ENCODE measurements at places on chromosomes 12 and 14.
A peak's percentile ranks its signal among the peaks of the same experiment; 100 is the strongest.

DNA sequence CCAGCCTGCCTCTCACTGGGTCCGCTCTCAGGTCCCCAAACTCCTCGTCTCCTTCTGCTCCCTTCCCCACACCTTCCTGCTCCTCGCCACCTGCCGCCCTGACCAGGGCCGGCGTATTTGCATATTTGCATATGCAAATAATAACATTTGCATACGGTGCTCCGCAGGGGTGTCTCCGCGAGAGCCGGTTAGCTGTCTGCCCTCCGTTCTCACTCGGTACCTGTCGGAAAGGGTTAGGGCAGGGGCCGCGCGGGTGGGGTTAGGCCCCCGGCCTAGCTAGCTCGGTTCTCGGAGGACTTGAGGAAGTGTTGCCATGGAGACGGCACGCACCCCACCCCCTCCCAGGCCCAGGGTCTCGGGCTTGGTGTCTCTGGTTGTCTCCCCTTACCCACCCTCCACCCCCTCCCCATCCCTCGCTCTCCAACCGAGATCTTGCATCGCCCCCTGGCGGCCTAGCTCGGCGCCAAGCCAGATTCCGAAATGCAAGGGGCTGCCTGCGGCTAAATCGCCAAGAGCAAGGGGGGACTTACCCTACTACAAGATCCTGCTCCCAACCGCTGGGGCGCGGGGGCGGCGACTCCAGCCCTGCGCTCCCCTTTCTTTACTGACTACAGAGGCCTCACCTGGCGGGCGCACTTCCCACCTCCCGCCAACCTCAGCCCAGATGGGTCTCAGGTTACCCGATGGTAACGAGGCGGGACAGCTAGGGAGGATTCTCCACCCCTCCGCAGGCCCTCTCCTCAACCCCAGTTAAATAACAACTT lies 8.1 kb downstream of the STAC3 start:
- DNase-seq, result no peak

DNA sequence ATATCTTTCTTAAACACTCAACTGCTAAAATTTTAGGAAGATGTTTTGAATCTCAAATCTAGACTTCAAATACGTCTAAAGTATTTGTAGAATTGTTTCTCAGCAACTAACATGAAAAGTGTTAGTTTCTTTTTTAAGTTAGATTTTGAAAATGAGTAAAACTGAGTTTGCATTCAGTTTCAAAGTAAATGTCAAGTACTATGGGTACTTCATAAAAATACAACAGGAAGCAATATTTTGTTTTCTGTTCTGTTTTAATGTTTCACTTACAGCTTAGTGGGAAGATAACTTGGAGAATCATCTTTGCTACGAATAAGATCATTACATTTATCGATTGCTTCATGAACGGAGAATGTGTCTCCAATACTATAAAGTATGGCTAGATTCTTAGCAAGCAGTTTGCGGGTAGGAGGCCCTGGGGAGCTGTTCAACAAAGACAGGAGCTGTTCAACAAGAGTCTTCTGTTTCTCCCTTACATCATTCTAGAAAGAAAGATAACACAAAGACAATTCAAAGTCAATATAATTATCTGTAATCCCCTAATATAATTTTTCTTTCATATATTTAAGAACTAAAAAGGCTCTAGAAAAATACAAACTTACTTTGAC lies 20.2 kb downstream of the HEATR5A start:
- DNase-seq, result no peak

DNA sequence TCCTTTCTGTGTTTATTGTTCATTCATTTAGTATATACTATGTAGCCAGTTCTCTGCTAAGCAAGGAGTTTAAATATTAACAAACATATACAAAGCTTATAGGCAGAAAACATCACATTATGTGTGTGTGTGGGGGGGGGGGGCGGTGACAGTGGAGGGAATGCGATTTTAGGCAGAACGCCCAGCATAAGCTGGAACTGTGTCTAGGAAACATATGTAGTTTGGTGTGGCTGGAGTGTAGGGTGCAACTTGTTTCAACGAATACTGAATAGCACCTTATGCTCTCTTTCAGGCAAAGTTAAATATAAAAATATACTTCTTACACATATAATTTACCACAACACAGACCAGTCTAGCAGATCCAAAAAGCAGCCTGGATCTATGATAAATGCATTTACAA lies 980.6 kb downstream of the SLC6A15 start:
- DNase-seq, result no peak

DNA sequence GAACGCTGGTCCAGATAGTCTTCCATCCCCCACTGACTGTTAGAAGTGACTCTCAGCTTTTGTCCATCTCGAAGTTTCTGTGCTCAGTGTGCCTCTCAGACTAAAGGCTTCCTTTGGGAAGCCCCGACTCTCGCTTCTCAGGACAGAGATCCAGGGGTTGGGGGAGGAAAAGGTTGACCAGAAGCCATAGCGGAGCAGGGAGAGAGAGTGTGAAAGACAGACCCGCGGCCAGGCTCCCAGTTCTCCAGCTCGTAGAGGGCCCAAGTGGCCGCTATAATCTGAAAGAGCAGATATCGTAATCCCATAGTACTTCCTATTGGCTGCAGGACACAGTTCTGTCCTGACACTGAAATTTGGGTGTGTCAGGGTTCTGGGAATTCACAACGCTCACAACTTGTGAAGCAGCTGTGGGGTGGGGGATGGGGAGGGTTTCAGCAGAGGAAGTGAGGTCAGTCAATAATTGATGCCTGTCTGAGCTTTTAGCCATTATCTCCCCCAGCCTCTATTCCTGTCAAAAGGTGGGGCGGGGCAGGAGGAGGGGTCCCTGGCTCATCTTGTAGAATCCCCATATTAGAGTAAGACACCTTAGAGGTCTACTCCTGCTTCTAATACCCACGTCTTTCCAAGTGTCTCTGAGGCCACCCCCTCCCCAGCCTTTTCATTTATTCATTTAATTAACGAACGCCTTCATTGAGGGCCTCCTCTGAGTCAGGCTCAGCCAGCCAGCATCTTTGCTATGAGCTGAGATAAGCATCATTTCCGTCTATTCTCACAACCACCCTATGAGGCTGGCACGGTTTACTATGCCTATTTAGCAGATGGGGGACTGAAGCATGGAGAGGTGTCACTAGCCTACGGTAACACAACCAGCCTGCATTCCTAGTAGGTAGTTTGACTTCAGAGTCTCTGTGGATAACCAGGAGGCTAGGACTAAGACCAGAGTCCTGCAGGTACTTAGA lies 1.6 kb upstream of the ACVRL1 start:
- peak; percentile 91 for DNase-seq

DNA sequence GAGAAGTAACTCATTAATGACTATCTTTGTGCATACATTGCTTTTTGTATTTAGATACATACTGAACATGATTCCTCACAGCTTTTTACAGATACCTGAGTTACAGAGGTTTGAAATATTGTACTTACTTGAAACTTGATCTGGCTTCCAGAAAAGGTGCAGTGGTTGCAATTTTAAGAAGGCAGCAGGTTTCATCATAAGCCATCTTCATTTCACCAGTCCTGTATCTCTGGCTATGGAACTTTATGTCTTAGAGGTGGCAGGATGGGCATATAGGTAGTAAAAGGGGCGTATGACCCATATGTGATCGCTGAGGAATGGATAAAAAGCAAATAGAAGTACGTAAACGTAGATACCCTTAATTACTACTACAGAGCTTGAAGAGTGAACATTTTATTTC lies 13.7 kb downstream of the ZBTB1 start:
- DNase-seq, result no peak

DNA sequence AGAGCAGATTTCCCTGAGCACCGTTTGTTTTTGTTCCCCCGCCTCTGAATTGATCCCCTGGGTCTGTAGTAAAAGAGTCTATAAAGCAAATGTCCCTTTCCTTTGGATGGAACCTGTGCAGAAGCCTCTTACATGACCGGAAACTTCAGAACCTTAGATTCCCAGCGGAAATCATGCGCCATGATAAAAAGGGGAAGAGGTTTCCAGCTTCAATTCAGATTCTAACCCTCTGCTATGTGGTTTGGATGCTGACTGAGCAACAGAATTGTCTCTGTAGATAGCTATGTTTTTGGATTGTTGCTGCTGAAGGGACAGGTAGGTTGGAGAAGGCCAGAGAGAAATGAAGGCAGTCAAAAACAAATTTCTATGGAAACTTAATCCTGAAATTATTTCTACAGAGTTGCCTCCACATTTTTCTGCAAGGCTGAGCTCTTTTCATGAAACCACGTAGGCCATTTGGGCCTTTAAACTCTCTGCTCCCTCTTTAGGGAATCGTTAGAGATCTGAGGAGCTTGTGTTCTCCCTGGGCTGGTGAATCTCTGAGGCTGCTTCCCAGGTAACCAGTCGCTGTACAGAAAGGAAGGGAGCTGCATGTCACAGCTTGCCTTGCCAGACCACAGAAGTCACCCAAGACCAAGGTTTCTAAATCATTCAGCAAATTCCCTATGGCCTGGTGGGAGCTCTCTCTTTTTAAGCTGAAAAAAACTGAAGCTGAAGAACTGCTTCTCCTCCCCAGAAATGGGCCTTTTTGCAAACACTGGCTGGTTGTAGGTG lies 28.7 kb upstream of the OR10P1 start:
- DNase-seq, result no peak

GRCh38 chr12:117085318-117085947 lies 13.8 kb downstream of the TESC start:
- DNase-seq, result no peak

DNA sequence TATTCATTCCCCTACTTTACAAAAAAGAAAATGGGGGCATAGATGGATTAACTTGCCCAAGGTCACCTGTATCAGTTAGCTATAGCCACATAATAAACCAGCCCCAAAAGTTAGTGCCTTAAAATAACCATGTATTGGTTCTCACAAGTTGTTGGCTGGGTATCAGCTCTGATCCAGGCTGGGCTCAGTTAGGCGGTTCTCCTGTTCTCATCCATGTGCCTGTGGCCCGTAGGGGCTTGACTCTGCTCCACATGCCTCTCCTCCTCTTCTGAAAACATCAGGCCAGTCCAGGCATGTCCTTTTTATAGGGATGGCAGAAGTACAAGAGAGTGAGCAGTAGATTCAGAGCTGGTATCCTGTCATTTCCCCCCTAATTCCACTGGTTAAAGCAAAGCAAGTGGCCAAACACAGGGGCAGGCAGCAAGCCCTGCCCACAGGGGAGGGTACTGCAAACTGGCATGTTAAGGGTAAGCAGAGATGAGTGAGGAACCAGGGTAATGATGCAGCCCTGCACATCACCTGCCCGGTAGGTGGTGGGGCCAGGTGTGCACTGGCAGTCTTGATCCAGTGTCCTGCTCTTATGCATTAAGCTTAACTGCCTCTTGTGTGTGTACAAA lies 47.9 kb upstream of the TUNAR start:
- no peak for DNase-seq

DNA sequence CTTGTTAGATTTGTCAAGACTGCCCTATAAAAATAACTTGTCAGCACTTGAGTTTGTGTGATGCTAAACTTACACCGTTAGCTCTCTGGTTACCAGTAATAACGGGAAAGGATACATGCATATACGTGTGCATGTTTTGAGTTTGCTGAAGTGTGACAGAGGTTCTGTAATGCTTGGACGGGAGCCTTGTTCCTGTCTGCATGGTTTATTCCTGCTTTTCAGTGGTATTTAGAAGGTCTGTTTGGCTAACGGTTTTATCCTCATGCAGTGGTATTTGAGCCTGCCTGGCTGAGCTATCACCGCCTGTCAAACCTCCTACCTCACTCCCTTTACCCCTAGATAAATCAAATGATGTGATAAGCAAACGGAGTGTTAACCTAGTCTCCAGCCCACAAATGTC lies 305.6 kb downstream of the GALC start:
- peak; percentile 61 for DNase-seq

- no peak for DNase-seq
Measured at GRCh38 chr14:50088117-50088515, 28.3 kb downstream of the VCPKMT start.

GRCh38 chr12:130525384-130526172 lies 187.9 kb downstream of the PIWIL1 start:
- DNase-seq, result no peak

DNA sequence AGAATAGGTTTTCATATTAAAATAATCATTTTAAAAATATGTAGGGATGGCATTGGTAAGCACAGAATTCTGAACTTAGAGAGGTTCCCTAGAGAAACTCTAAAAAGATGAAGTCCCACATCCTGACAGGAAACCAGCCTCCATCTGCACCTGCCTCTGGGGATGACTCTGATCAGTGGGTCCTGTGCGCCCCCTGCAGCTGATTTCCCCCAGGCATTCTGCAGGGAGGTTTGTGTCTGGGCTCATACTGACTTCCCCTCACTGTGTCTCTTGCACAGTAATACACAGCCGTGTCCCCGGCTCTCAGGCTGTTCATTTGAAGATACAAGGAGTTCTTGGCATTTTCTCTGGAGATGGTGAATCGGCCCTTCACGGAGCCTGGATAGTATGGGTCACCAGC lies 602.9 kb downstream of the TMEM121 start:
- no peak for DNase-seq

DNA sequence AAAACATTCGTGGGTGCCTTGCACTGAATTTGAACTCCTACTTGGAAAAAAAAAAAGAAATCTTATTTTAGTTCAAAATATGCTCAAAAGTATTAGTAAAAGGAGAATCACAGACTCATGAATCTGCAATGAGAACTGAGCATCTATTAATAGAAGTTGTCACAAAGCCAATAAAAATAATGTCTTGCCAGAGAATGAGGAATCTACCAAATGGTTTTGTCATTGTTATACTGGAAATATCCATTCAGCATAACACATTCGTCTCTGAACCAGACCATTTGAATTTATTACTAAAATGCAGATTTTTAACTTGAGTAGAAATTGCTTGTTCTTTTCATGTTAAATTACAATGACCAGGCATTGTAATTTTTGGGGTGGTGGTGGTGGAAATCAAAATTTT lies 11.6 kb upstream of the PTPRB start:
- DNase-seq, result no peak

DNA sequence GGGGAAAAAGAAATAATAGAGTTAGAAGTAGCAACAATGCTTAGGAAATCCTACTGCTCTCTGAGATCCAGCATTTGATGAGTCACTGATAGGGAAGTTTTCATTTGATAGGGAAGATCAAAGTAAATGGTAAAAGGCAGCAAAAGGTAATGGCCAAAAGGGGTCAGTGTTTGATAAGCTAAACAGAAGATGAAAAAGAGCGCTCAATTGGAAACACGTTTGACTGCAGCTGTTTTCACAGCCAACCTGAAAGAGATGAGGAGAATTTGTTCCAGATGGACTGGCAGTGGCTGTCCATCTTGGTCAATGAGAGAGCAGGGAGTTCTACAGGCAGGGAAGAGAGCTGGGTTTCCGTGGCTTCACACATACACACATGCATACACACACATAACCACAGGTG lies 264.2 kb downstream of the TMEM132C start:
- no peak for DNase-seq

DNA sequence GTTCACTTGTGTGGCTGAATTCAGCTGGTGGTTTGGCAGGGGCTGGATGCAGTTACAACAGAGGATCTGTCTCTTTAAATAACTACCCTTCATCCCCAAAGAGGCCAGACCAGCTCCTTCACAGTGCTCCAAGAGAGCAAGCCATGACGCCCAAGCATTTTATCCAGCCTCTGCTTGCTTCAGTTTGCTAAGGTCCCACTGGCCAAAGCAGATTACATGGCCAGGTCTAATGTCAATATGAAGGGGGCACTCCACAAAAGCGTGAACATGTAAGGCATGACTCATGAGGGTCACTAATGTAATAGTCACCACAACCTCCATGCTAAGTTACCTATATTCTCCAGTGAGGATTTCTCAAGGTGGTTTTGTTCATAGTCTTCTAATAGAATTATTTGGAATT lies 62.9 kb downstream of the MARK3 start:
- no peak for DNase-seq
